ENCODE measurements at places on chromosomes 5 and 9. TPM values are rescaled to one million over a fixed set of nuclear protein-coding genes. Genes with fewer than 3 reads are reported as not detected.

CCNJL gene
- 9.0 TPM for total RNA-seq

IL3 gene
- not detected for total RNA-seq

ANKRD20A1 gene
- not detected for total RNA-seq

GPRIN1 gene
- total RNA-seq: 5.3 TPM

SH3PXD2B gene
- total RNA-seq: 16.8 TPM

PCDHB10 gene
- 0.21 TPM for total RNA-seq

PTPRD gene
- total RNA-seq: 0.23 TPM

FAM221B gene
- total RNA-seq: not detected

CPEB4 gene
- 16.2 TPM for total RNA-seq

LMAN2 gene
- 321 TPM for total RNA-seq

SPINK6 gene
- total RNA-seq: 10.8 TPM

OGN gene
- total RNA-seq: not detected

CDKN2A gene
- 18.5 TPM for total RNA-seq

OLFM1 gene
- total RNA-seq: not detected

CCDC171 gene
- total RNA-seq: 0.49 TPM

OR1B1 gene
- total RNA-seq: not detected

FST gene
- 127 TPM for total RNA-seq

LEAP2 gene
- total RNA-seq: 0.49 TPM

FGF18 gene
- total RNA-seq: not detected

KIAA1958 gene
- 0.84 TPM for total RNA-seq

PAIP2 gene
- total RNA-seq: 51.5 TPM

C9orf57 gene
- not detected for total RNA-seq

DNAH5 gene
- 0.42 TPM for total RNA-seq

GPR151 gene
- not detected for total RNA-seq

CTXN3 gene
- not detected for total RNA-seq

SH2D3C gene
- total RNA-seq: not detected

ESM1 gene
- 0.56 TPM for total RNA-seq

FOXD4L4 gene
- 0.19 TPM for total RNA-seq

SPATA6L gene
- 0.23 TPM for total RNA-seq

PTGS1 gene
- 4.2 TPM for total RNA-seq

SHB gene
- total RNA-seq: 20.0 TPM

C9orf43 gene
- 0.35 TPM for total RNA-seq

CDX1 gene
- not detected for total RNA-seq

ANKRD18B gene
- 10.9 TPM for total RNA-seq

CDH18 gene
- 0.23 TPM for total RNA-seq

ENHO gene
- total RNA-seq: not detected

FOXI1 gene
- not detected for total RNA-seq

EGR1 gene
- 31.9 TPM for total RNA-seq

TSPAN17 gene
- 37.2 TPM for total RNA-seq

SLC35A4 gene
- 45.9 TPM for total RNA-seq

BTNL3 gene
- not detected for total RNA-seq

ZFP37 gene
- 1.1 TPM for total RNA-seq

MIER3 gene
- 11.1 TPM for total RNA-seq

SLC34A1 gene
- total RNA-seq: not detected

LRRC19 gene
- not detected for total RNA-seq

ZNF300 gene
- 4.0 TPM for total RNA-seq

BTNL9 gene
- not detected for total RNA-seq

UBE2R2 gene
- total RNA-seq: 14.3 TPM

KLF9 gene
- 11.6 TPM for total RNA-seq

Data from airway epithelial cell (primary cell).